Activated CD4-positive, alpha-beta T cell treated with anti-CD3 and anti-CD28 coated beads, Interleukin-2, amount 10 ng/mL, durations not matched to agents 24 days and 14 days (primary cell): ENCODE measurements at places on chromosomes 13 and 19. TPM values are rescaled to one million over a fixed set of nuclear protein-coding genes. Genes with fewer than 3 reads are reported as not detected.

MYH14 gene
- total RNA-seq = not detected in 2 replicates

OR7C1 gene
- total RNA-seq = not detected in 2 replicates

GRCh38 chr13:36919171-36919832 is 736 bp downstream of the SMAD9 start:
- DNase-seq = no peak

GRCh38 chr13:41812851-41813250 is 148.1 kb downstream of the VWA8 start:
- DNase-seq = no peak

- DNase-seq = no peak
Measured at GRCh38 chr19:28140201-28140600, 1072.8 kb downstream of the UQCRFS1 start.

DNA sequence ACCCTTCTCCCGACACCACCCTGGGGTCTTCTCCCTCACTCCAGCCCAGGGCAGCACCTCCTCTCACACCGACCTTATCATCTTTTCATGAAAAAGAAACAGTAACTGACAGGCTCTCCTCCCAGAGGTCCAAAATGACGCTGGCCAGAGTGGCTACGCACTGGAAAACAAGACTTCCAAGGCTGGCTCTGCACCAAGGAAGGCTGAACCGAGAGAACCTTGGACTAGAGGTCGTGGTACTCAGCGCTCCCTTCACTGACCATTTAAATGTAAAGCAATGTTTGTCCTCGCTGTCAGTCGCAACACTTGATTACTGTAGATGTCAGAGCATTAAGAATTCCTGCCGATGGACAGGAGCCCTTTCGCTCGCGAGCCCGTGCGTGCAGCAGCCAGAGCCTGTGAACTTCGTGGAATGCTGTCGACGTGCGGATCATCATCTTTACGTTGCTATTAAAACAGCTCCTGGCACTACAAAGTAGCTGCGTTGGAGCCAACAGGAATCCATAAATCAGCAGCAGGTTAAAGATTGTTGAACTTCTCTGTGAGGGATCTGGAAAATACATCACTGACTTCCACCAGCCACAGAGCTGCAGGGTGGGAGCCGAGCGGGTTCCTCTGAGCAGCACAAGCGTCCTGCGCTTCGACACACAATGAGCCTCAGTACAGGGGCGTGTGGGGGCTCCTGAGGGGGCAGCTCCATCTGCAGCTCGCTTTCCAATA is 125.5 kb upstream of the MCF2L start:
- no peak for DNase-seq
